Caco-2 (cell line): ENCODE measurements at places on chromosomes 4 and X.
A peak's percentile ranks its signal among the peaks of the same experiment; 100 is the strongest.

DNA sequence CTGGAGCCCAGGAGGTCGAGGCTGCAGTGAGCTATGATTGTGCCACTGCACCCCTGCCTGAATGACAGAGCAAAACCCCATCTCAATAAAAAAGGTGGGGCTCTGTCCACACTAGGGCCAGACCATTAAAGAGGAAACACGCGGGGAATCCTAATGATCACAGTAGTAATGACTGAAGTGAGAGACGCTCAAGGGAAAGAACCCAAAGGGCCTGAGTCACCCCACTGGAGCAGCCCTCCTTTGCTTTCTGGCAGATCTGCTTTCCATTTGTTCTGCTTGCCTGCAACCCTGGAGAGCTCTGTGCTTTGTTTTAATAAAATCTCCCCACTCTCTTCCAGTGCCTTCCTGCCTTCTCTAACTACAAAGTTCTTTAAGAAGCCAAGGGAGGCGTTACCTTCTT lies 5.0 kb downstream of the TFDP3 start:
- DNase-seq = no peak

DNA sequence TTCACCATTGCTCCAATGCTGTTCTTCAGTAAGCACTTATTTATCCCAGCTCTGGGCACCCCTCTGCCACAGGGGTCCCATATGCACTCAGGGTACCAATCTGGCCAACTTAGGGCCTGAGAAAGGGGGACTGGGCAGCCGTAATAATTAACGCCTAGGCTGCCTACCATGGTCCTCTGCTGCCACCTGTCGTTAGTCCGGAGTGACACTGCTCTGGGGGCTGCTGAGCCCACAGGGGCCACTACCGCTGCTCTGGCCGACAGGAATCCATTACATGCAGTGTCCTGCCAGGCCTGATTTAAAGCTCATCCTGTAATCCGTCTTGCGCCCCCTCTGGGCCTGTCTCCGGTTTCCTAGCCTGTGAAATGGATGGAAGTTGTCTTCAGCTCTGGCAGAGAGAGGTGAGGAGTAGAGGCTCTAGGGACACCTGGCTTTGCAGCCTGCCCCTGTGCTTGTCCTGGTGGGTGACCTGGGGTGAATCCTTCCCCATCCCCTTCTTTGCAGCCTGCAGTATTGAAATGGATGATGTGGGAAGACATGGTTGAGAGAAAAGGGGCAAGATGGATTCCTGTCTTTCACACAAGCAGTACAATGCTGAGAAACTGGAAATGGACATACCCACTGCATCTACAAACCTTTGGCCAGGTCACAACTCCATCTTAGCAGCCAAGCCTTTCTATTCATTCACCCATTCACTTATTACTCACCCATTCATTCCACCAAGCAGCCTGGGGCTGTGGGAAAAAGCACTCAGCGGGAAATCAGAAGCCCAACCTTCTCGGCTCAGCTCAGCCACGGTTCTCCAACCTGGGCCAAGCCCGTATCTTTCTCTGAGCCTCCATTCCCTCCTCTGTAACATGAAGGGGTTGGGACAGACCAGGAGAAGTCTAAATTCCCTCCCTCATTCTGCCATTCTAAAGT lies 116.3 kb upstream of the NALF2 start:
- DNase-seq = peak; percentile 66

- DNase-seq = no peak
Measured at GRCh38 chrX:136635235-136635634, 12.7 kb upstream of the CD40LG start.

DNA sequence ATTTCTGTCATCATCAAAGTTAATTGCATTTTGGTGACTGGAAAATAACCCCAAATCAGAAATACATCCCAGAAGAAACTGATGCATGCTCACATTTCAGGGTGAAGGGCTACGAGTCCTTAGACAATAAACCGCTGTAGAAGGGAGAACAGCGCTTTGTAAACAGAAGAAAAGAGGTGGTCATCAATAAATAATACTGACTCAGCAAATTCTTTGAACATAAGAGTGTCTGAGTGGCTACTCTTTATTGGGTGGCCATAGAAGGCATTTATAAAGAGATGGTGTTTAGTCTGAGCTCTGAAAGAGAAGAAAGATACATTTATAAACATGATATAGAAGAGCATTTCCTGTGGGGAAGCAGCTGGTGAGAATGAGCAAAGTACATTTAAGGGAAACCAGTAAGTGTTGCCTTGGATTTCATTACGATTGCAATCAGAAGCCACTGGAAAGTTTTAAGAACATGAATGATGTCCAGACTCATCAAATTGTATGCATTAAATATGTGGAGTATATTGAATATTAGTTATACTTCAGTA lies 246.9 kb upstream of the GIMD1 start:
- DNase-seq = no peak

- no peak for DNase-seq
Measured at GRCh38 chrX:43706786-43707370, 50.8 kb downstream of the MAOA start.

DNA sequence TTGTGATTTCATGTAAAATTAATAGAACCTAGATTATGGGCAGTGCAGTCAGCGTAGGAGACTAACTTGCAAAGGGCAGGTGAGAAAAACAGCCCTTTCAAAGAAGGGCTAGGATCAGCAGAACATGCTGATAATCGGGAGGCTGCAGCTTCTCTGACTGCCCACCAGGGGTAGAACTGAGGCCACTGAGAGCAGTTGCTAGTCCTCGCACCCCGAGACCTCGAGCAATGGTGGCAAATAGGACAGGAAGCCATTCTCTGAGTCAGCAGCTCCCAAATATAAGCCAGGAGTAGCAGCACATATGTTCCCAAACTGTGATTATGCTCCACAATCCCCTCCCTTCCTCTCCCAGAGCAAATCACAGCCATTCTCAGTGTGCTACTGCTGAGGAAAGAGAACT lies 186.5 kb downstream of the MSL3 start:
- peak; percentile 33 for DNase-seq

DNA sequence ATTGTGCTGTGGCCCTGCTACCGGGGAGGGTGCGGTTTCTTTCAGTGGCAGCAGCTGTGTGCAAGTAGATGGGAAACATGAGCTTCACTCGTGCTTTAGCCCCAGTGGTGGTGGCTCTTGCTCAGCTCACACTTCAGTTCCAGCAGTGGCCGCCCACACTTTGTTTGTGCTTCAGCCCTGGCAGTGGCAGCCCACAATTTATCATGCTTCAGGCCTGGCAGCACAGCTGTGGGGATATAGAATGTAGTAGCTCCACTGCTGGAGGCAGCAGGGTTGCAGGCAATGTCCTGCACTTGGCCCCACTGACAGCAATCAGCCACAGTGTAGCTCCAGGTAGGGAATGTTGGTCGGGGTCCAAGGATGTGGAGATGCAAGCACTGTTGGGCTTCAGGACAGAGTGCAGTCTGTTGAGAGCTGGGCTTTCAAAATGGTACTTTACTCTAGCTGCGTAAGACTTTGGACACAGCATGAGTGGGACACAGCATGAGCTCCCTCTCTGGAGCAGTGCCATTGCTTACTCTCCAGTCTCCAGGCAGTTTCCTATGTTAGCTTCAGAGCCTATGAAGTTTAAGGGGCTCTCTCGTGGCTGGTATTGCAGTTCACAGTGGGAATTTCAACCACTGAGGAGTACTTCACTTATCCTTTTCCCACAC lies 413.1 kb downstream of the PDGFC start:
- no peak for DNase-seq

DNA sequence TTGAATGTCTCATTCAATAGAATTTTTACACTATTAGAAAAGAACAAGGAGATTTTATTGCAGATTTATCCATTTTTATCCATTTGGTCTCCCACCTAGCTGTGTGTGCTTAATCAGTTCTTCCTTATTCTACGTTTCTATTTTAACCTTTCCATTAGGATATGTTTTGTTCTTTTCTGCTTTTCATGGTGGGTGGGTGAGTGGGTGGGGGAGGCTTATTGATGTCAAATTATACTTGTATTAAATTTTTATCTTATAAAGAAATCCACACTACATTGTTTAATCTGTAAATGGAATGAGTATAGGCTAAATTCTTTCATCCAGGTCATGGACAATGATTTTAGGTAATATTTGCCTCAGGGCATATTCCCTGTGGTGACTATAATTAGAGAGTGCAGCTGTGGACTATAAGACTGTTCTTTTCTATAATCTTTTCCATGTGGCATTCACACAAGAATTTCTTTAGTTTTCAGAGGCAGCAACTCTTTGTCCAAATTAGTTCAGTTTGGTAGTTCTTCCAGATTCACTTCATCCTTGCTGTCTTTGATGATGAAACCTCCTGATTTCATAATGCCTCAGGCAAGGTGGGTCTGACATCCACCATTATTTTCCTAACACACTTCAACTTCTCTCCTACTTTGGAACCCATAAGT lies 2451.8 kb downstream of the PCDH7 start:
- DNase-seq = no peak

DNA sequence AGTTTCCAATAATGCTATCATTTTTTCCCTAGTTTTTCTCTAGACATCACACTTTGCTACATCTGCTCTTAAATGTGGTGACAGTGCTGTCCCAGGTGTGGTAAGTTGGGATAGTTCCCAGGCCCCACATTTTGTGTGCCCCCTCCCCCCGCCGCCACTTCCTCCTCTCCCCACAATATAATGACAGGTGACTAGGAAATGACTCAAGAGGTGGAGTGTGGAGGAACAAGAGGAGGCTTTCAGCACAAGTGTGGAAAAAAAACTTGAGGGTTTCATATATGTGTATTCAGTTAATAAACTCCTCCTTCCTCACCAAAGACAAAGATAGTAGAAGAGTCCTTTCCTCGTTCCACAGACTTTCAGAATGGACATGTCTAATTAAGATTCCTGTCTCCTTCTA lies 18.3 kb upstream of the IL21 start:
- DNase-seq = no peak

DNA sequence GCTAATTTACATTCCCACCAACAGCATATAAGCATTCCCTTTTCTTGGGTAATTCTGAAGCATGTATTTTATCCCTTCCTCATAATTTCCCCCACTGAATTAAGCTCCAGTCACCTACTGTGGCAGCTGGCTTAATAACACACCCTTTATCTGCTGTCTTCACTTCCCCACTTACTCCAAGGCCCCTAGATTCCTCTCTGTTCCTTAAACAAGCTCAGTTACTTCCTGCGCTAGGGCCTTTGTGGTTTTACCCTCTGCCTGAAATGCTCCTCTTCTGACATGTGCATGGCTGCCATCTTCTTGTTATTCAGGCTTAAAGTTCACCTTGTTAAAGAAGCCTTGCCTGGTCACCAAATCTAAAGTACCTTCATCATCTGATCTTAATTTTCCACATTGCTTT lies 47.2 kb upstream of the RPS6KA3 start:
- no peak for DNase-seq

- no peak for DNase-seq
Measured at GRCh38 chr4:87601361-87601760, 7.0 kb upstream of the DSPP start.

DNA sequence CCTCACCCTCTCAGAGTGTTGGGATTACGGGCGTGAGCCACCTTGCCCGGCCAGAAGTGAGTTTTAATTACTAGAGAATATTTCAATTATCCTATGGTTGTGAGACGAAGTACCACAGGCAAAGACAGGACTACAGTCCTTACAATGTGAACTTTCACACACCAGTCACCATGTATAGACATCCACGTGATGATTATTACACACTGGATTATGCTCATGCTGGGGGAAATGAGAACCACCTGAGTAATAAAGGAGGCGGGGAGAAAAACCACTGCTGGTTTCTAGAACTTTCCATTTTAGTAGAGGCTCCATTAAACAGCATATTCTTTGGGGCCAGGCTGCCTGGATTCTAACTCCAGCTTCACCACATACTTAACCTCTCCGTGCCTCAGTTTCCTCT lies 42.5 kb upstream of the TLR2 start:
- no peak for DNase-seq

- no peak for DNase-seq
Measured at GRCh38 chr4:3317011-3317655, 24.3 kb downstream of the RGS12 start.

- no peak for DNase-seq
Measured at GRCh38 chr4:169484485-169484884, 127.9 kb downstream of the NEK1 start.

DNA sequence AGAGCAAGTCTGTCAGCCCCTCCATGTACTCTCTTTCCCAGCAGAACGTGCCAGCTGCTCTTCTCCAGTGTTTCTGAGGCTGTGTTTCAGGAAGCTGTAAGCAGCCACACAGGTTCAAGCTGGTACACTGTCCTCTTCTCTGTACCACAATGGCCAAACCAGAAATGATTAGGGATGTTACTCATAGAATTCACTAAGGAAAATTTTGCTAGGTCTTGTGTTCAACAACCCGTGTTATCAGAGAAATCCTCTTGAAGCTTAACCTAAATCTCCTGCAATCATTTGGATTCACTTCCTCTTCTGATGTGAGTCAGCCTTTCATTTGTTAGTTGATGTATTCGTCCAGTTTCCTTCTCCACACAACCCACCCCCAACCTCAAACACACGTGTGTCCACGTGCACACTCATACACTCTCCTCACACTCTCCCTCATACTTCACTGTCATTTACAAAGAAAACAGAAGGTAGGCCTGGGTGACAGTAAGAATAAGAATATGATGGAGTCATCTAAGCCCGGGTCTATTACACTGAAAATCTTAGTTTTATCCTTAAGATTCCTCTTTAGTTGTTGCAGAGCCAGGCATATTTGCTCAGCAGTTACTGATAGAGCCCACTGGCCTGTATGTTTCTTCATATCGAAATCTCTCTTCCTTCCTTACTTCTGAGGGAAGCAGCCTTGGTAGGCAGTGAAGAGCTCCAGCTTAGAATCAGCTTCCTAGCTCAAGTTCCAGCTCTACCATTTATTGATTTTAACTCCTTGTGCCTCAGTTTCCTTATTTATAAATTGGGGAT lies 63.4 kb downstream of the DCUN1D4 start:
- no peak for DNase-seq

DNA sequence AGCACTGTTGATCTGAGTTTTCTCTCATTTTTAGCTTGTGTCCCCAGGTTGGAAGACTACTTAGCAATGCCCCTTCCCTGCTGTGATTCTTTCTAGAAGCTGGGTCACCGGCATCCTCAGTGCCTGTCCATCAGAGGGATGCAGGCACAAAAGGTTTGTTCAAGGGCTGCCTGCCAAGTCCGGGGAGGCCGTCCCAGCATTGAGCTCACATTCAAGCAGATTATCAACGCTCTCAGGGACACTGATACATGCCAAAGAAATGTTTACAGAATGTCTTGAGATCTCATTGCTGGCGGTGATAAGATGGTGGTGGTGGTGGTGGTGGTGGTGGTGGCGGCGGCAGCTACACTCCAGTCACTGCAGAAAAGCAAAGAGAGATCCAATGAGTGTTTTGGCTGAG lies 79.6 kb upstream of the VCX3A start:
- no peak for DNase-seq

DNA sequence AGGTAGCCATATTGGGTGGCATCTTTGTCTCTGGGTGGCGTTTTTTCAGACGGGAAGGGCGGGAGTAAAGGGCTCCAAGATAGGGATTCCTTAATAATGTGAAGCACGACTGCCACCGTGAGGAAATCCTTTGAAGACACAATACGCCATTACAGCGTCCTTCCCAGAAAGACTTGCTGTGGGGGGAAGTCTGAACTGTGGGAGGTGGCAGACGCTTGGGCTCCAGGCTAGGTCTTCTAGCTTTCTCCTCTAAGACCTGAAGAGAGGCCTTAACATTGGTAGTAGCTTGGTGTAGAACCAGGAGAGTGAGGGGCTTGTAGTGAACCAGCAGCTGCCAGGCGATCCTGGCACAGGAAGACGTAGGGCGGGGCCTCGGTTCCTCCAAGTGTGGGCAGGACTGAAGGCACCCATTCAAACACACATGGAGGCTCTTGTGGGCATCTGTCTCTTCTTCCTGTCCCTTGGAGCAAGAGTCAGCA lies 197.3 kb downstream of the OR13H1 start:
- DNase-seq = no peak

- DNase-seq = no peak
Measured at GRCh38 chr4:1727117-1728031, 6.1 kb downstream of the TACC3 start.

GRCh38 chr4:81495345-81495744 lies 23.6 kb upstream of the RASGEF1B start:
- no peak for DNase-seq
